EH (cell line): ENCODE measurements at places on chromosomes 3 and 15.
A peak's percentile ranks its signal among the peaks of the same experiment; 100 is the strongest.

- DNase-seq = no peak
Measured at GRCh38 chr3:118530350-118530922, 504.2 kb downstream of the IGSF11 start.

DNA sequence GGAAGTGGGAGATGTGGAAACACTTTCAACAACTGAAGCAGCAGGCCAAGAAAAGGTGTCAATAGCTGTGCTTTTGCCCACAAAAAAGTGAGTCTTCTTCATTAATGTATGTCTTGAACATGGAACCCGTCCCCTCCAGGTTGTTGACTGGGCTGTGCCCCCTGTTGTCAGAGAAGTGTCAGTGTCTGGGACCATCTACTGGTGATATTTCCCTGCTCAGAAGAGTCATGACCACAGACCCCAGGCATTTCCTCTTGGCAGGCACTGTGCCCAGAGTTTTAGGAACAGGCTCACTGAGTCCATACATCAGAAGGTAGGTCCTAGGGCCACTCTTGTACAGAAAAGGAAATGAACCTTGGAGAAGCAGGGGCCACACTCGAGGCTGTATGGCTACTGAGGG is 54.8 kb upstream of the LARS2 start:
- DNase-seq = peak; percentile 56

DNA sequence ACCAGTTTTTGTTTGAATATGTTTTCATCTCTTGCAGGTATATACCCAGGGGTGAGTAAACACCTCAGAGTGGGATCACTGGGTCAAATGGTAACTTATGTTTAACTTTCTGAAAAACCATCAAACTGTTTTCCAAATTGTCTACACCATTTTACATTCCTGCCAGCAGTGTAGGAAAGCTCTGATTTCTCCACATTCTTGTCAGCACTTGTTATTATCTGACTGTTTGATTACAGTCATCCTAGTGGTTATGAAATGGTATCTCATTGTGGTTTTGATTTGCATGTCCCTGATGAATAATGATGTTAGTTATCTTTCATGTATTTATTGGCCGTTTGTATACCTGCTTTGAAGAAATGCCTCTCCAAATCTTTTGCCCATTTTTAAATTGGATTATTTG is 13.8 kb downstream of the FSD2 start:
- DNase-seq = no peak

- DNase-seq = no peak
Measured at GRCh38 chr3:6022621-6023020, 835.1 kb downstream of the EDEM1 start.

DNA sequence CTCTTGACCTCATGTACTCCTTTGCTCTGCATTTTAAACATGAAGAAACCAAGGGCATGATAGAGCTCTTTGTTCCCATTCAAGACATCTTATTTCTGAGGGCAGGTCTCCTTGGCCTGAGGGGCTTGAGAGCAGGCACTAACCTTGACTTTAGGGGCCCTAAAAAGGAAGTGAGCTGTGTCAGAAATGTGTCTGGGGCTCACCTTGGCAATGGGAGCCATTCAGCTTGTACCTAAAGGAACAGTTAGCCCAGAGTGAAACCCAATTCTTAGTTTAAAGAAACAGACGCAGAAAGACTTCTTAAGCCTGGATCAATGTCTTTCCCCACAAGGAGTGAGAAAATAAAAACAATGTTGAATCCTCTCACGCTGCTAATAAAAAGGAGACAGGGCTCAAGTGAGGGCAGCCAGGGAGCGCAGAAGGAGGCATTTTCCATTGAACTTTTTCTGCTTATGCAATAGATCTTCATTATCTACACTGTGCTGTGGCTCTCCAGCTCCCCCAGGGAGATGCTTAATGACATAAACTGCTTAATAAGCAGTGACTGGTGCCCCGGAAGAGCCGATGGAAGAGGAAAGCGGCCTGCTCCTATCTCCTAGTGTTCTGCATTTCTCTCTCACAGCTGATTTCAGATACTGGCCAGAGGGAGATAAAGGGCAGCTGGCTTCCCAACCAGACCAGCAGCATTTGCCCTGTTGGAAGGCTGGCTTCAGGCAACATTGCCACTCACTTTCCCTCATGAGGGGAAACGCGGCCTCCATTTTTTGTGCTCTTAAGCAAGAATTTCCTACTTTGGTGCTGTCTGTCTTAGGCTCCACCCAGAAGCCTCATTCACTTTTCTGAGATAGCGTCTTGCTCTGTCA is 152.0 kb downstream of the OPA1 start:
- DNase-seq = peak; percentile 6

DNA sequence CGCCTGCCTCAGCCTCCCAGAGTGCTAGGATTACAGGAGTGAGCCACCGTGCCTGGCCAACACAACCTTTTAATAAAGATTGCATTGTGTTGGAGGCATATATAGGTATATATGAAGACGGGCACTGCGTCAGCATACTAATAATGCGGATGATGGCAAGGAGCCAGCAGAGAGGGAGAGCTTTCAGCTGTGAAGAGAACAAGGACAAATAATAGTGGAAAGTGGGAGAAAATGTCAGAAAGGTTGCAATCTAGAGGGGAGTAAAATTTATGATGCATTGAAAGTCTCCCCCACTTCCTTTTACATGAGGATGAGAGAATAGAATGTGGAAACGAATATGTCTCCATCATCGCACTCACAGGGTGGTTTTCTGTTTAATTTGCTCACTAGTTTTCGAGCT is 170.5 kb upstream of the TBL1XR1 start:
- DNase-seq = no peak

- peak; percentile 92 for DNase-seq
Measured at GRCh38 chr15:52252781-52253180, 42.8 kb downstream of the MYO5C start.
